T-cell (primary cell): ENCODE measurements at places on chromosomes 16 and 17.

DNA sequence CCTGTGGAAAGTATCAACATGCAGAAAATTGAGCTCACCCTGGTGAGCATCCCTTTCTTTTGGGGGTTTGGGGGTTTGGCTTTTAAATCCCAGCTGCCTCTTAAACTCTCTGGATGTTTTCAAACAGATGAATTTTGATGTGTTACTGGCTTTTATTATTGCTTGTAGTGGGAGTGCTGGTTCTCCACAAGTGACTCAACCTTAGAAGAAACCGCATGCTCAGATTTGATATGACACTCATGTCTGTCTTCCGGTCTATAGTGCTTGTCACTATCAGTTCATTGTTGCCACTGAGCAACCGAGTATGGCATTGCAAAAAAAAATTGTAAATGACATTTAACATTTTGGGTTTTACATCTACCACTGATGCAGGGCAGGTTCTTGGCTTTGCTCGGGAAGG lies 104.5 kb downstream of the HS3ST4 start:
- no peak for DNase-seq

GRCh38 chr16:59274141-59274540 lies 540.0 kb upstream of the GOT2 start:
- no peak for DNase-seq

DNA sequence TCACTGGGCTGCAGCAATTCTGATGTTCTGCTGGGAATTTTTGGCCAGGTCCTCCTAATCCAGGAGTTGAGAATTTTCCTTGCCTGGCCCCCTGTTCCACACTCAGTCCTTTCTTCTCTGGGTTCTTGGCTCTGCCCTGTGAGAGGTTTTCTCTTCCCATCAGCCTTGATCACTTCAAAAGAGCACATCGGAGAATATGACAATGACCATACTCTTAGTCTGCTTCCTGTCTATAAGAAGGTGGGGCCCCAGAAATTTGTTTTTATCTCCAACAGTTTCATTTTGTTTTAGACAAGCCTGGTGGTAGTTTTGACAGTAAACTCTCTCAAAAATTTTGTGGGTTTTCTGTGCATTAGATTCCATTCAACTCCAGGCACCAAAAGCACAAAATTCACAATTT lies 70.7 kb downstream of the C17orf67 start:
- DNase-seq, result no peak

GRCh38 chr17:35074711-35075707 lies 11.5 kb upstream of the RFFL start:
- no peak for DNase-seq

DNA sequence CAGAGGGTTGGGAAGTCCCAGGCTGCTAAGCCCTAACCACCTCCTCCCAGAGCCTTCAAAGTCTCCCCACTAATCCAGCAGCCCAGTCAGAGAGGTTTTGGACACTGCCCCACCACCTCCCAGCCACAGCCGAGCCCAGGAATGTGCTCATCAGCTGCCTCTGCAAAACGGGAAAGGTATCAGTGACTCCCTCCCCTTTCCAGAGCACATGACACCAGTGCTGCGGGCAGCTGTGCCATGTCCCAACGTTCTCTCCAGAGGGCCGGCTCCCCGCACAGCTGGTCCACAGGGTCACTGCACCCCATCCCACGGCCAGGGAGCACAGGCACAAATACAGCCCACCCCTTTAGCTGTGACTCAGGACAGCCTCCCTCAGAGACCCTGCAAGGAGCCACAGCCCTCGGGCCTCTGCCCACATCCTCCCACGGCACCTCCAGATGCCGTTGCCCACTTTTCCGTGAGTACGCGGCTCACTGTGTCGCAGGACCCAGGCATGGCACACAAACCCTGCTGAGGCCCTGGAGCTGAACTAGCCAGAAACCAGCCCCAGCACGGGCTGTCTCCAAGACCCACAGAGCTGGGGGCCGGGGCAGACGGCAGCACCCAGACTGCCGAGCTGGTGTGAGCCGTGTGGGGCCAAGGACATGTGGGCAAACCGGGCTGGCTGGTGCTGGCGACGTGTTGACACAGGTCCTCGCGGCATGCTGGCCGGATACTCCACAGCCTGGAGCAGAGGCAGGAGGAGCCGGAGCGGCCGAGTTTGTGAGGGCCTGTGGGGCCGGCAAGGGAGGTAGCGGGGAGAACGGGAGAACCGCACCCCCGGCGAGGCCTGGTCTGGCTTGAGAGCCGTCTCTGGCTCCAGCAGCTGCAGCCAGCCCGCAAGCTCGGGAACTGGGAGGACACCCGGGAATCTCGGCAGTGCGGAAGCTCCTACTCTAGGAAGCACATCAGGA lies 6.3 kb upstream of the PPP1R27 start:
- no peak for DNase-seq
